ENCODE measurements at places on chromosomes 16 and 17. TPM values are rescaled to one million over a fixed set of nuclear protein-coding genes. Genes with fewer than 3 reads are reported as not detected.

The NPW gene
- 15.8 TPM for total RNA-seq

The ABCC12 gene
- not detected for total RNA-seq

The TAT gene
- not detected for total RNA-seq

The SLC6A4 gene
- 0.04 TPM for total RNA-seq

The CBLN1 gene
- total RNA-seq, result not detected

The ITGAD gene
- not detected for total RNA-seq

The MYOCD gene
- not detected for total RNA-seq

The INCA1 gene
- 0.30 TPM for total RNA-seq

The MFSD6L gene
- total RNA-seq, result not detected

The HSPB9 gene
- total RNA-seq, result not detected

The MLYCD gene
- total RNA-seq, result 3.6 TPM

The STH gene
- not detected for total RNA-seq

The SLC35G3 gene
- total RNA-seq, result not detected

The SKAP1 gene
- 52.8 TPM for total RNA-seq

The GDPD3 gene
- 3.4 TPM for total RNA-seq

The ASIC2 gene
- not detected for total RNA-seq

The CDRT15L2 gene
- not detected for total RNA-seq

The SLC35G6 gene
- not detected for total RNA-seq

The ELMO3 gene
- total RNA-seq, result 5.8 TPM

The ZFPM1 gene
- total RNA-seq, result 14.3 TPM

The ABCA8 gene
- total RNA-seq, result not detected

The ATP5PD gene
- total RNA-seq, result 181 TPM

The TMIGD1 gene
- not detected for total RNA-seq

The KRTAP3-3 gene
- not detected for total RNA-seq

Data from activated CD8-positive, alpha-beta memory T cell treated with anti-CD3 and anti-CD28 coated beads for 36 hours (primary cell).